ENCODE measurements at places on chromosomes 5 and 9. TPM values are rescaled to one million over a fixed set of nuclear protein-coding genes. Genes with fewer than 3 reads are reported as not detected.

Gene EPB41L4A
- total RNA-seq: 2.8 TPM

Gene PCDHB2
- 4.1 TPM for total RNA-seq

Gene GARIN3
- total RNA-seq: not detected

Gene DAB2
- total RNA-seq: 9.2 TPM

Gene LCN12
- total RNA-seq: 1.3 TPM

Gene MZB1
- total RNA-seq: not detected

Gene PDLIM7
- 83.6 TPM for total RNA-seq

Gene WASHC1
- 10.8 TPM for total RNA-seq

Gene TAS2R1
- total RNA-seq: not detected

Gene SPATA31D1
- not detected for total RNA-seq

Gene ORM2
- total RNA-seq: not detected

Gene HBEGF
- total RNA-seq: 5.7 TPM

Gene ACTBL2
- not detected for total RNA-seq

Gene CTSV
- 13.4 TPM for total RNA-seq

Gene PCDHB10
- total RNA-seq: not detected

Gene PCDHA9
- total RNA-seq: not detected

Gene GAS1
- 0.09 TPM for total RNA-seq

Gene BASP1
- 273 TPM for total RNA-seq

Gene MOB3B
- total RNA-seq: 8.6 TPM

Gene PCDHA1
- 0.15 TPM for total RNA-seq

Gene PCDHGB3
- 0.22 TPM for total RNA-seq

Gene FOXD4L6
- 0.06 TPM for total RNA-seq

Gene PCDHB9
- not detected for total RNA-seq

Gene PRELID2
- 11.0 TPM for total RNA-seq

Gene KLF4
- total RNA-seq: 25.3 TPM

Gene LCN10
- total RNA-seq: not detected

Gene TXNDC8
- total RNA-seq: not detected

Gene GLT6D1
- total RNA-seq: not detected

Gene LOX
- total RNA-seq: 2.5 TPM

Gene PPP2R2B
- total RNA-seq: 0.19 TPM

Gene MSMP
- total RNA-seq: not detected

Gene ANXA2R
- 4.1 TPM for total RNA-seq

Gene LCN1
- not detected for total RNA-seq

Gene CCL19
- not detected for total RNA-seq

Gene TPPP
- total RNA-seq: 5.5 TPM

Gene PKD2L2
- not detected for total RNA-seq

Gene IL13
- not detected for total RNA-seq

Gene SHB
- 50.6 TPM for total RNA-seq

Gene PRSS3
- 18.7 TPM for total RNA-seq

Gene NPR3
- total RNA-seq: 20.7 TPM

All from A549 treated with GW870086 at 1 μM for 4 hours (cell line).